Glutamatergic neuron (in vitro differentiated cells): ENCODE measurements at places on chromosomes 11 and 22.

- DNase-seq: no peak
Measured at GRCh38 chr11:75625991-75626888, 42.6 kb downstream of the MAP6 start.

DNA sequence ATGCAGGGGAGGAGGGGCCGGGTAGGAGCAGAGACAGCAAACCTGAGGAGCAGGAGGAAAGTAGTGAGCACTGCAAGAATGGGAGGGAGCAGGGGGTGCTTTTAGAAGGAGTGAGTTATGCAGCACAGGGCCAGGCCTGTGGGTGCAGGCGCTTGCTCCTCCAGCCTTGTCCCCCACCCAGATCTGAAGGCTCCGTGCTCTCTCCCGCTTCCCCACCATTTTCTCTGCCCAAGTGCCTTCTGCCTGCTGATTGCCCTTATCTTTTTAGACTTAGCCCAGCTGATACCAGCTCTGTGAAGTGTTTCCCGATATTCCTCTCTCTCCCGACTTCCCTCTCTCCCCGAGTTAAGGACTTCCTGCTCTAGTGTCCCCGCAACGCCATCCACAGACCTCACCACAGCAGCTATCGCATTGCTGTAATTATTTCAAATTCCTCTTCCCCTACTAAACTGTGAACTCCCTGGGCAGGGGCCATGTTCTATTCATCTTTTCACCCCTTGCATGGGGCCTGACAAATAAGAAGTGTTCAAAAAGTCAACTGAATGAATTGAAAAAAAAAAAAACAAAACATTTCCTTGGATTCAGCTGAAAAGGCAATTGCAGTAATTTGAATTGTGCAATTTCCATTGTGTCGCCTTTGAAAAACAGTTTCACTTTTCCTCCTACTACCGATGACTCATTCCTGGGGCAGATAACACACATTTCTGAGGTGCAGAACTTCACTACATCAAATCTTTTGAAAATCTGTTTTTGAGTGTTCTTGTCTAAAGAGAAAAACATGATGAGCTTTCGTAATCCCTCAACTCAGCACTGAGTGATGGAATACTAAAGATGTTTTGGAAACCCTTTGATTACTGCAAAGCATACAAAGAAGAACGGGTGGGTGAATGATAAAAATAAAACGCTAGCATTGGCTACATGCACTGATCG lies 69.7 kb upstream of the BMAL1 start:
- DNase-seq: no peak

DNA sequence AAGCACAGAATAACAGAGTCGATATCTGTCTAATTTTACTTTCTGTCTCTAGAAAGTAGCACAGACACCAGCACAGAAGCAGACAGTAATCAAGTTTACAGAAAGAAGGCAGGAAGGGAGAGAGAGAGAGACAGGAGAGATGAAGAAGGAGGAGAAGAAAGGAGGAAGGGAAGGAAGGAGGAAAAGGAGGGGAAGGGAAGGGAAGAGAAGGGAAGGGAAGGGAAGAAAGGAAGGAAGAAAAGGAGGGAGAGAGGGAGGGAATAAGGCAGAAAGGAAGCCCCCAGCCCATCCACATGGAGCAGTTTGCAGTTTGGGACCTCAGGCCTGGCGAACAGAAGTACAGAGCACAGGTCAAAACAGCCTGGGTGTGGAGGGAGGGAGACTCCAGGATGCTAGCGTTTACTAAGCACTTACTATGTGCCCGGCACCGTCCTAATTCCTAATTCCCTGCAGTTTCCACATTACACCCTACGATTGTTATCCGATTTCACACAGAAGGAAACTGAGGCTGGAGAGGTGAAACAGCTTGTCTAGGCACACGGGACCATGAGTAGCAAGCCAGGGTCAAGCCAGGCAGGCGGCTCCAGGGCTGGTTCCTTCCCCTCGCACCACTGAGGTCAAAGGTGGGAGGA lies 46.0 kb upstream of the WNT7B start:
- no peak for DNase-seq

- no peak for DNase-seq
Measured at GRCh38 chr11:118689503-118689851, 10.0 kb upstream of the TREH start.

GRCh38 chr22:37232140-37232998 lies 11.7 kb downstream of the RAC2 start:
- DNase-seq: no peak

- DNase-seq: no peak
Measured at GRCh38 chr11:9601876-9602199, 28.4 kb downstream of the WEE1 start.

DNA sequence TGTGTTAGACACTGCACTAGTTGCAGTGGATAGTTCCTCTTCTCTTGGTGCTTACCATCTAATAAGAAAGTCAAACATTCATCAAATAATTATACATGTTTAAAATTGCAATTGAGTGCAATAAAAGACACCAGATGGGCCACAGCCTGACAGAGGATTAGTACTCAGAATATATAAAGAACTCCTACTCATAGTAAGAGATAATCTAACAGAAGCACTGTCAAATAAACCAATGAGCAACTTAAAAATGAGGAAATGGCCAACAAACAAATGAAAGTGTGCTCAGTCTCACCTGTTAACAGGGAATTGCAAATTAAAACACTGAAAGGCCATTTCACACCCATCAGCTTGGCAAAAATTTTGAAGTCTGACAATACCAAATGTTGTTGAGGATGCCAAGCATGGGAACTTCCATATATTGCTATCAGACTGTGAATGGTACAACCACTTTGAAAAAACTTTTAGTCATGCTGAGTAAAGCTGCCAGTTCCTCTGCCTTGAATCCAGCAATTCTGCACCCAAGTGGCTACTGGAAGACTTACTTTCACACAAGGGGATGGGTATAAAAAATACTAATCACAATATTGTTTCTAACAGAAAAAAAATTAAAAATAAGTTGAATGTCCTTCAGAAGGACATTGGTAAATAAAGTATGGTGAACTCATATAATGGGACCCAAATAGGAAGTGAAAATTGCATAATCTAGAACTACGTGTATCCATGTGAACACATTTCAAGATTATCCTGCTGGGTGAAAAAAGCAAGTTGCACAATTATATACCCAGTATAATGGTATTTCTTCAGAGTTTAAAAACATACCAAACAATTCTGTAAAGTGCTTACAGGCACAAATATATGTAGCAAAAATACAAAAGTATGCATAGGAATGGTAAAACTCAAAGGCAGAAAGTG lies 41.4 kb upstream of the CREB3L1 start:
- DNase-seq: no peak

- DNase-seq: no peak
Measured at GRCh38 chr22:26610072-26610958, 7.5 kb downstream of the CRYBB1 start.

GRCh38 chr11:1306186-1307162 lies 3.0 kb downstream of the TOLLIP start:
- no peak for DNase-seq

DNA sequence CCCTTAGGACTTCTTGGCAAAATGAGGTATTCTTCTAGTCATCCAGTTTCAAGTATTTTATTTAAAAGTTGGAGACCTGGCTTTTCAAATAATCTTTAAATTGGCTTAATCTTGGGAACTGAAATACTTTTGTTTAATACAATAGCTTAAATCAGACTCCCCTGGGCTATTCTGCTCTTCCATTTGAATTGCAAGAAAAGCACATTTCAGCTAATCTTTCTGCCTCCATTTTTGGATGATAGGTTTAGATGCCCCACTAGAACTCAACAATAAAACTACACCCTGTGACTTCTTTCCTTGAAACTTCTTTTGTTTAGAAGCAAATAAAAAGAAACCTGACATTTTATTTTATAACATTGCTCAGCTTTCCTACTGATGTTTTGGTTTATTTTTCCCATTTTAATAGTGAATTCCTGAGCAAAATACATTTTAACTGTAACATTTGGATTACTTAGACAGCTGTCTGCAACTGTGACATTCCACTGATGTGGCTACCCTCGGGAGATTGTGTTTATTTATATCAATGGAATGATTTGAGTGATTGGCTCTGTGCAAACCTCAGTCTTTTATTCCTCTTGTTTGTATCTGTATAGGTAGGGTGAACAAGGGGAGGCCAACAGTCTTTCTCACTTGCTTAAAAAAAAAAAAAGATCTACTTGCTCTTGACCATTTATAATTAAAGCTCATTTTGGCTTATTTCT lies 1045.8 kb upstream of the CNTN5 start:
- no peak for DNase-seq

GRCh38 chr11:15618583-15619032 lies 503.9 kb downstream of the INSC start:
- DNase-seq: no peak

DNA sequence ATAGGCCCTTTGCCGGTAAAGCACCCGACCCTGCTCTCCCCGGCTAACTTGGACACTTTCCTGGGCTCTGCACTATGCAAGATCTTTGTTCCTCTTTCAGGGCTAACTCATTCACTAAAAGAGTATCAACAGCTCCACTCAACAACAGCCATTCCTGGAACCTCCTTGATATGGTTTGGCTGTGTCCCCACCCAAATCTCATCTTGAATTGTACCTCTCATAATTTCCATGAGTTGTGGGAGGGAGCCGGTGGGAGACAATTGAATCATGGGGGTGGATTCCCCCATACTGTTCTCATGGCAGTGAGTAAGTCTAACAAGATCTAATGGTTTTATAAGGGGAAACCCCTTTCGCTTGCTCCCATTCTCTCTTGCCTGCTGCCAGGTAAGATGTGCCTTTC lies 330.0 kb downstream of the TENM4 start:
- no peak for DNase-seq

DNA sequence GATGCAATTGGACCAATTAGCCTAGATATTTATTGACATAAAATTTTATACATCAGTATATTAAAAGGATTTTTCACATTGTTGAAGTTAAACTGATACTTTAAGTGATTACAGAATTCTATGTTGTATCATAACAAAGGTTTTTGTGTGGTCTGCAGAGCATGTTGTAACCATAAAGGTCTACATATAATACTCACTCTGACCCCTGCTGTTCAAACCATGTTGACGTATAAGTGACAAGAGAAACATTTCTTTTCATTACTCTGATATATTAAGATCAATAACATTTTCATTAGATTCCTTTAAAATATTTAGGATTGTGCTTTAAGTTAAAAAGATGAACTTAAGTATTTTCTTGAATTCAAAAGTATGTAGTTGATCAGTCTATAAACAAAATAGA lies 63.9 kb downstream of the GAS2 start:
- DNase-seq: no peak

DNA sequence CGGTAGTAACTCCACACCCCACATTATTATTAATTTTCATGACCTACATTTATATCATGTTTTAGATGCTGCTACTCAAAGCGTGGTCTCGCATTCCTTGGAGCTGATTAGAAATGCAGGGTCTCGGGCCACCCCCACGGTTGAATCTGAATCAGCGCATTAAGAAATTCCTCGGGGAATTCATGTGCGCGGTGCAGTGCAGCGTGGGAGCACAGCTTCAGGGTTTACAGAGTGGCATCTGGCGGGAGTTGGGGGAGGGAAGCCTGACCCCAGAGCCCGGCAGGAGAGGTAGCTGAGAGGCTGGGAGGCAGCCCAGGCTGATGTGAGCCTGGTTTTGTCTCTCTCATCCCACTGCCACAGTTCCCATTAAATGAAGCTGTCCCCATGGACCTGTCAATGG lies 48.1 kb upstream of the DAGLA start:
- DNase-seq: peak; percentile 62

DNA sequence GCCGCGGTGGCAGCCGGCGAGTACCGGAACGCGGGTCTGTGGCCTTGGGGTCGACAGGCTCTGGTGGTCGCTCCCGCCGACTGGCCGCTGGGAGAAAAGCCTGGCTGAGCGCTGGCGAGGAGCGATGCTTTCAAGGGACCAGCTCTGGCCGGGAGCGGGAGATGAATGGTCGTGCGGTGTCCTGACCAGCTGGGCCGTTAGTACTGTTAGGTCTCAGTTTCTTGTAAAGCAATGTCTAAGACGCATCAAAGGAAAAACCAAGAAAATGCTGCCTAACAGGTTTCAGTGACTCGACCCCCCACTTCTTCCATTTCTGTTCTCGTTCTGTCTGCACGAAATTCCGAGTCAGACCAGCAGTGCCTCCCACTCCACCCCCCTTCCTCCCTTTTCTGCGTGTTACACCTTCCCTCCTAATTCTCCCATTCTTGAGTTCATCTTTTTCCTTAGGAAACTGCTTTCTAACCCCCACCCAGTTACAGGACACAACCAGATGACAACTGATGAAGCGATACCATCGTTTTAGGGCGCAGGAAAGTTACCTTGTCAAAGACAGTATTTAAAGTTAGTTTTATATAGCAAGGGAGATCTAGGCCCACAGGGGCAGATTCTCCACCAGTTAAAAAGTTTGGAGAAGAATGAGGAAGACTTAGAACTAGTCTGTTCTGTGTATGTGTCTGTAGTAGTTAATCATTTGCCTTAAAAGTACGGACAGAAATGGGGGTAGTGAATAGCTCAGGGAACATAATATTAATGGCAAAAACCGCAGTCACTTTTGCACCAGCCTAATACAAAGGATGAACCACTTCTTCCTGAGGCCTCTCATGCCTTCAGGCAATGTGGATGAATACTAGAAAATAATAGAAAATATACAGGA lies 1.0 kb downstream of the CUL5 start:
- DNase-seq: no peak

- DNase-seq: peak; percentile 9
Measured at GRCh38 chr22:38831166-38831945, 12.5 kb downstream of the NPTXR start.

- DNase-seq: no peak
Measured at GRCh38 chr11:105202422-105202821, 62.9 kb upstream of the CARD18 start.

DNA sequence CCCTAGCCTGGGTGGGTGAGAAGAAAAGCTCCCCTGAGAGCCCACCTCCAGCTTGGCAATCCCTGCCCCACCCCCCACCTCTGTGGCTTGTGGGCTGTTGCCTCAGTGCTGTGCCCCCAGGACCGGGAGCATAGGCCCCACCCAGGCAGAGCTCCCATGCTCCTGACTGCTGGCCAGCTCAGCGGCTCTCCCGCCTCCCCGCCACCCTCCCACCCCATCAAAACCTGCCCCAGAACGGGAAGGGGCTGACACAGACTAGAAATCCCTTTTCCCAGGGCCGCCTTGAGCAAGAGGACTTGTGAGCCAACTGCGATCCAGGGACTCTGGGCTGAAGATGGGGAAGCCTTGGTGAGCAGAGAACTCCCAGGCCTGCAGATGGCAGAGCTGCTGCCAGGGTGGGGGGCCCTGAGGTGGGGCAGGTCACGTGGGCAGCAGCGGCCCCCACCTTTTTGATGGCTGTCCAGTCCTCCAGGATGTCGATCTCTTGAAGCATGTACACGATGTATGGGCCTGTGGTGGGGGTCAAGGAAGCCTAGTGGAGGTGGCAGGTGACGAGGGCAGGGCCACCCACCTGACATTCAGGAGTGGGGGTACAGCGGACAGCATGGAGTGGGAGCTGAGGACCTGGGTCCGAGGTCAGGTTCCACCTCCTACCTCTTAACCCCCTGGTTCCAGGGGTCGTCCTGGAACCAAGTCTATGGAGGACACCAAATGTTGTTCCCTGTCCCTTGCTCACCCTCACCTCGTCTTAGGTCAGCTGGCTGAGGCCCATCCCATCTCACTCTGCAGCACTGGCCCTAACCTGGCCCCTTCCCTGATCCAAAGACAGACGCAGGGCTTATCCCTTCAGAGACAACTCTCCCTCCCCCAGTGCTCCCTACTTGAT lies 2.3 kb upstream of the RIN1 start:
- no peak for DNase-seq
